ENCODE measurements at places on chromosomes 7 and 10.
A peak's percentile ranks its signal among the peaks of the same experiment; 100 is the strongest.

DNA sequence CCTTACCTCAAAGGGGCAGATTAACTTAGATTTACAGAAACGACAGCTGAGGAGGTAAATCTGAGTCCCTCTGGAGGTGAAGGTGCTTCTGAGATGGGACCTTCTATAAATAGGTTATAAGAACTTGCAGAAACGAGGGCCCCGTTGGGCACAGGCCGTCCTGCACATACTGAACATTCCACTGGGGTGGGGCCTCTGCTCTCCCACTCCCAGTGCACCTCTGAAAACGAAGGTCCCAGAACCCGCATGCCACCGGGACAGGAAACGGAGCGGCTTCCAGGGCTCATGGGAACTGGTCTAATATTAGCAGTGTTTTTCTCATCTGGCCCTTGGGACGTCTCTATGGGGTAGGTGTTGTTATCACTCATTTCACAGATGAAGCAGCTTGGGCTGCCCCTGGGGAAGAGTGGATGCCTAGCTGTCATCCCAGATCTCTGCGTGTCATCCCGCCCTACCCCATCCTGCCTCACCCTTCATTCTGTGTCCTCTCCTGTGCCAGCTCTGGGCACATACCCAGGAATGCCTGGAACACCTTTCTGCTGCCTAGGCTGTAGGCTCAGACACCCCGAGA, 19.6 kb downstream of the C10orf62 start:
- no peak for DNase-seq

GRCh38 chr10:450463-450862, 239.0 kb downstream of the DIP2C start:
- DNase-seq, result no peak

GRCh38 chr7:99235925-99236324, 28.0 kb upstream of the KPNA7 start:
- DNase-seq, result no peak

DNA sequence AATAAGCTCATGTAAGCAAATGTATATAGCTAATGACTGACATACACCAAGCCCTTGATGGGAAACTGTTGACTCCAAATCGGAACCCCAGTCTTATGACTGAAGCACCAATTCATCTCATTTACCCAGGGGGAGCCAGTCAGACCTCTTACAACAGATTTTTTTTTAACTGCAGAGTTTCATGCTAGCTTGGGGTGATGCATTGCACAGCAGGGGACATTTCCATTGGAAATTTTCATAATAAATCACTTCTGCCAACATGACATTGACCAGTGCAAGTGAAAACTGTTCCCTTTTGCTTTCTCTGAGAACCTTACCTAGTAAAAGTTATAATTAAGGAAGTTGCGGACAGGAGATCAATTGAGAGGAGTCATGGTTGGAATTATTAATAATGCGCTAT, 137.0 kb upstream of the VWC2 start:
- DNase-seq, result no peak

GRCh38 chr10:71396084-71396710, 523 bp upstream of the CDH23 start:
- DNase-seq, result peak; percentile 71

DNA sequence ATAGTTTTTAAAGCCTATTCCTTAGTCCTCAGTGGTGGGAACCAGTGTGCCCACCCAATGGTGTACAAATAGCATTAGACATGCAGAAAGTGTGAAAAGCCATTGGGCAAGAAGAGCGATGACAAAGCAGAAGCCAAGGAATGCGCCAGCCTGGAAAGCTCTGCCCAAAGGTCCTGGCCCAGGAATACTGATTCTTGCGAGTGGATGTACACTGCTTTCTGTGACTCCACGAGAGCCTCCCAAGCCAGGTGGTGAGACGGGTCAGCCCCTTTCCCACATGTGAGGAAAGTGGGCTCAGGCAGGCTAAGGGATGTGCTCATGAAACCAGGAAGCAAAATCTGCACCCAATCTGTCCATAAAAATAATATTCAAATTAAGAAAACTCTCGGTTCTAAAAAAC, 106.6 kb downstream of the ADCY1 start:
- no peak for DNase-seq
